Activated CD4-positive, alpha-beta T cell treated with anti-CD3 and anti-CD28 coated beads, Interleukin-2, amount 50 U/mL, for 1 hour (primary cell): ENCODE measurements at places on chromosomes 12 and 14.

GRCh38 chr12:12985817-12986408, 14.2 kb downstream of the HEBP1 start:
- DNase-seq = no peak

DNA sequence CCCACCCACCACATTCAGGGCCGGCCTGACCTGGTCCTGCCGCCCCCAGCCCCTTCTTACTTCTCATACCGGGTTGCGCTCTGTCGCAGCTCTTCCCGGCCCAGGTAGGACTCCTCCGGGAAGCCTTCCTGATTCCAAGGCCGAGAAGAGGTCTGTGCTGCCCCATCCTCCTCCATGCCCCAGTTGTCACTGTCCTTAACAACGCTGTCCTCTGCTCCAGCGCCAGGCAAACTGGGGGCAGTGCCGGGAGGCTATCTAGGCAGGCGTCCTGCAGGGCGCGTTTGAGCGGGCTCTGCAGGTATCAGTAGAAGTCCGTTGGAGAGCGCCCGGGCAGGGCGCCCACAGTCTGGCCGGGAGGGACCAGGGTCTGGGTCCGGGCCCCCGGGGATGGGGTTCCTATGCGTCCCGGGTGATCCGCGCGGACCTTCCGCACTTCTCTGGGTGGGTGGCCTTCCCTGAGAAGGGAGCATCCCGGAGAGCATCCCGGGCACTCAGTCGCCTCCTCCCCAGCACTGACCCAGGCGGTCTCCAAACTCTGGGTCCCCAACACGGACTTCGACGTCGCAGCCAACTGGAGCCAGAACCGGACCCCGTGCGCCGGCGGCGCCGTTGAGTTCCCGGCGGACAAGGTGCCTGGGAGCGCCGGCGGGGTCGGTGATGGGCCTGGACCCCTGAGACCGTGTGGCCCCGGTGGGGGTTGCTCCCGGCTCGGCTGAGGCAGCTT, 900 bp downstream of the AMN start:
- no peak for DNase-seq

DNA sequence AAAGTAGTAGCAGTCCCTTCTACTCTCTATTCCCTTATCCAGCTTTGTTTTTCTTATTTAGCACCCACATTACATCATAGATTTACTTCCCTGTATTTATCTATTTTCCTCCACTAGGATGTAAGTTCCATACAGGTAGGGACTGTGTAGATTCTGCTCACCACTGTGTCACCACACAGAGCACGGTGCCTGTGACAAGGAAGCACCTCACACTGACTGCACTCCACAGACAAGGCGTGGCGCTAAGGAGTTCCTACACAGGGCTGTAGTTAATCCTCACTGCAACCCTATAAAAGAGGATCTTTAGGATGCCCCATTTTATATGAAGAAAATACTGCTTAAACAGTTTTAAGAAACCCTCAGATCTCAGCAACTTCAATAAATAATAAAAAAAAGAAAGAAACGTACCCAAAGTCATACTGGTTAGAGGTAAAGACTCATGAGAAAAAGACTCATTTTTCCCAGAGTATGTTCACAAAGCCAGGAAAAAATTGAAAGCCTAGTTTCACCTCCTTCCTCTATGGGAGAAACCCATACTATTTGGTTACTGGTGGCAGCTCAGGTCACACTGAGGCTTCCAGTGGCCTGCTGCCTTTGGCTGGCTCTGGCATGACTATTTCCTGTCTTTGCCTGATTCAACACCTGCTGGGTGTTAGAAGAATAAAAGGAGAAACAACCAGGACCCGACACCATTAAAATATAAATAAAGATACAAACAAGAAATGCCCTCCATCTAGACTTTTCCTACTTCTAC, 36.9 kb downstream of the RAD9B start:
- no peak for DNase-seq

DNA sequence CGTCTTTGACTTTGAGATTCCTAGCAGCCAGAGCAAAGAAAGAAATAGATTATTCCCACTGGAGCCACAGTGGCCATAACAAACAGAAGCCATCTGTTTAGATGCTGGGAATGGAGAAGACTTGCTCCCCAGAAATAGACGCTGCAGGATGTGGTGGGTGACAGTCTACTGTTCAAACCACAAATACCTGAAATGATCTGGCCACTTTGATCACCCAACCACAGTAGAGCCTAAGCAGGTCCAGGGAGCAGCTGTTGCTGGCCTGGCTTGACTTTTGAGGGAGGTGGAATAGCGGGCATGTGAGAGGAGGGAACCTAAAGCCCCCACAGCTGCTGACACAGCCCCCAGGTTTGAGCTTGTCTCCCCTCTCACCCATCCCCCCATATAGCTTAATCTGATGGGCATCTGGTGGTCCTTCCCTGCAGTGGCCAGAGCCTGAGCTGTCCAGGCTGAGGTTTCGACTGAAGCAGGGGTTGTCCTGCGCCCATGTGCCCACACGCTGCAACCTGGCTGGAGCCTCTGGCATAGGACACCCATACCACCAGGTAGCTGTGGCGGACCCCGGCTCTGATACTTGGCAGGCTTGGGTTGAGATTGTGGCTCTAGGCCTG, 38.7 kb downstream of the SH2B3 start:
- DNase-seq = no peak

- DNase-seq = no peak
These were observed 4.6 kb downstream of the SERPINA1 start for GRCh38 chr14:94383777-94384176.

DNA sequence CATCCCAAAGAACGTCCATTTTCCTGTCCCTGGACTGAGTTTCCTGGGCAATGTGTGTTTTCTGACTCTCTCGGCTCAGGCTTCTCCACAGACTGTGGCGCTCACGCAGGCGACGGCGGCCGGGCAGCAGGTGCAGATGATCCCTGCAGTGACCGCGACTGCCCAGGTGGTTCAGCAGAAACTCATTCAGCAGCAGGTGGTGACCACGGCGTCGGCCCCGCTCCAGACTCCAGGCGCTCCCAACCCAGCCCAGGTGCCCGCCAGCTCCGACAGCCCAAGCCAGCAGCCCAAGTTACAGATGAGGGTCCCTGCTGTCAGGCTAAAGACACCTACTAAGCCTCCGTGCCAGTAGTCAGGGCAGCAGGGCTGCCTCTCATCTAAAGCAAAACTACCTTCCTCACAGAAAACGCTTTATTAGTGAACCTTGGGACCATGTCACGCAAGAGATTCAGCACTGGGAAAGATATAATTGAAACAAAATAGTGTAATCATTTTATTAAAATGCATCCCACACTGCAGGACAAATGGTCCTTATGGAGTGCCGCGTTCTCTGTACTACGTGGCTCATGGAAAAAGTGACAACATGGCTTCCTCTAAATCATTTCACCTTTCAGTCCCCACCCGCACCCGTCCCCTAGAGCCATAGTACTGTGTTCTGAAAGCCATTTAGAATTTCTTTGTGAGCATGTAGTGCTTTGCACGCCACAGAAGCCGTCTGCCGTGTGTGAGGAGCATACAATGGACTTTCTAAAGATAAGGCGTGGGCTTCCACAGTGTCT, 66.6 kb downstream of the DDX51 start:
- no peak for DNase-seq

DNA sequence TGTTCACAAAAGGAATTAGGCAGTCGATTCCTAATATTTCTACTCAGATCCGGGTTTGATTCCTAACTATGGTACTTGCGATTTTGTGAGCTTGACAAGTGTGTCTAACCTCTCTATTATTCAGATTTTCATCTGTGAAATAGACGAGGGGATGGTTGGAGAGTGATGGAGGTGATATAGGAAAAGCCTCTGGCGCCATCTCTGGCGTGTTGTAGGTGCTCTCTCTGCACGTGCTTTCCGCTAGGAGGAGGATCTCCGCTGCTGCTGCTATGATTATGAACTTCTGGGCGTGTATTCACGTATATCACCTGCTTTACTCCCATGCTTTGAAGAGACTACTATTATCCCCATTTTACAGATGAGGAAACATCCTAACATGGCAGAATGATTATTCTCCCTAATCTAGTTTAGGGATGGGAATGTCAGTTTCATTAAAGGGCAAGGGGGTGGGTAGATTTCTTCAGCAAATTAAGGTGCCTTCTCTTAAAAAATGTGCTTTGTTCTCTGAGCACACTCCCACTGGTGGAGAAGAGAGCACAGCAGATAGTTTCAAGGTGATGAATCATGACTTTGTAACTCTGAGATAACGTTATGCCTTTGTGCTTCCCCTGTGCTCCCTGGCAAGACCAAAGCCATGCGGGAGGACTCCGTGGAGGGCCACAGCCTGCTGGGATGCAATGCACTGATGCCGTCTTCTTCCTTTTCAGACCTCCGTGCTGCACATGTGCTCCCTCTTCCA, 97.1 kb downstream of the PRIMA1 start:
- DNase-seq = no peak

DNA sequence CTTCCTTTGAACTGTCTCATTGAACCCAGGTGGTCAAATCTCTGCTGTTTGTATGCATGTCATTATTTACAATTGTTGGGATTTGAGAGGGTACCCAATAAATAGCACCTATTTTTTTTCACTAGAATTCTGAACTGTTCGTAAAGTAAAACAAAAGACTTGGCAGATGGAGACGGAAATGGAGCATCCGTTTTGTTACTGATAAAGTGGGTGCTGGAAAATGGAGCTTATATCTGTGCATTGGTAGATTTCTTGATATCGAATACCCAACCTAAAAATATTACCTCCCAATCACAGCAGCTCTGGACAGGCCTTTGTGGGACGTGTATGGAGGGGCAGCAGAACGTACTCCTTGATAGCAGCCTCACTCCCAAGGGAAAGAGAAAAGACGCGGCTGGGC, 224.4 kb downstream of the C12orf75 start:
- DNase-seq = no peak

DNA sequence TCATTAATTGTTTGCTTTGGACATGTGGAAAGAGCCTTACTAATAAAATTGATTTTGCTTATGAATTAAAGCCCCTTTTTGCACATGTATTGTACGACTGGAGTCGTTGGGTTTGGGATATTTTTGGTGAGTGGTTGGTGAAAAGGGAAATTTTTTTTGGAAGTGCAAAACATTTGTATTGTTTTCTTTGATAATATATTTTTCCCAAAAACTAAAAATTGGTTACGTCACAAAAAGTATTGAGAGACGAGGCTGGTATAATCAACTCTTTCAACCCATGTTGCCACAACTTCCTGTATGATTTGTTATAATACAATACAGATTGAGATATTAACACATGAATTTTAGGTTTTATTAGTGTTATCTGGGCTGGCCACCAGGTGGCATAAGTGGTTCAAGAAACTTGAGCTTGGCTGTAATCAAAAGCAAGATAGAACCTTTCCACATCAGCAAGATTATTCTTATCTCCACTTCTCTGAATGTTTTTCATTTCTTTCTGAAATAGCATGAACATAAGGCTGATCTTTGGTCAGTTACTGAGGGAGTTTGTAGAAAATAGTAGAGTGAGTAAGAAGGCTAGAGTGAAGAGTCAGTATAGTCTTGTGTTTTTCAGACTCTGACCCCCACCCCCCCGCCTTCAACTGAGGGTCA, 8.7 kb downstream of the NGDN start:
- peak; percentile 66 for DNase-seq

DNA sequence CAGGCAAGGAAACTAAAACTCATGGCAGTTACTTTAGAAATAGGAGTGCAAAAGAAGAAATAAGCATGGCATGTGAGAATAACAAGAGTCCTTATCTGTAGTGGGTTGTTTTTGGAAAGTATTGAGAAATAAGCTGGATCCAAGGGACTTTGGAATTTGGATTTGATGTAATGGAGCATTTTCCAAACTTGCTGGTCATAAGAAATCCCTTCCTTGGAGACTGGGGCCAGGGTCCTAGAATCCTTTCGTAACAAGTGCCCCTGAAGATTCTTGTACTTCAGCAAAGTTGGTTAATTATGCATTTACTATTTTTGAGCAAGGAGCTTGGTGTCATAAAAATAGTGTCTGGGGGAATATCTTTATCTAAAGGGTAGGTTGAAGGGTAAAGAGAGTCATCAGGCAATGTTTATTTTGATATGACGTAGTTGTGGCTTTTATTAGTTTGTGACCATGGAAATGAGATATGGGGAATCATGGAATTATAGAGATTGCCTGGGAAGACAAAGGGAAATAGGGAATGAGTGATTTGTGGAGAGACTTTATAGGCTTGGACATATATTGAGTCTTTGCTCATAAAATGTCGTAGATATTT, 53.9 kb downstream of the WNK1 start:
- DNase-seq = no peak

DNA sequence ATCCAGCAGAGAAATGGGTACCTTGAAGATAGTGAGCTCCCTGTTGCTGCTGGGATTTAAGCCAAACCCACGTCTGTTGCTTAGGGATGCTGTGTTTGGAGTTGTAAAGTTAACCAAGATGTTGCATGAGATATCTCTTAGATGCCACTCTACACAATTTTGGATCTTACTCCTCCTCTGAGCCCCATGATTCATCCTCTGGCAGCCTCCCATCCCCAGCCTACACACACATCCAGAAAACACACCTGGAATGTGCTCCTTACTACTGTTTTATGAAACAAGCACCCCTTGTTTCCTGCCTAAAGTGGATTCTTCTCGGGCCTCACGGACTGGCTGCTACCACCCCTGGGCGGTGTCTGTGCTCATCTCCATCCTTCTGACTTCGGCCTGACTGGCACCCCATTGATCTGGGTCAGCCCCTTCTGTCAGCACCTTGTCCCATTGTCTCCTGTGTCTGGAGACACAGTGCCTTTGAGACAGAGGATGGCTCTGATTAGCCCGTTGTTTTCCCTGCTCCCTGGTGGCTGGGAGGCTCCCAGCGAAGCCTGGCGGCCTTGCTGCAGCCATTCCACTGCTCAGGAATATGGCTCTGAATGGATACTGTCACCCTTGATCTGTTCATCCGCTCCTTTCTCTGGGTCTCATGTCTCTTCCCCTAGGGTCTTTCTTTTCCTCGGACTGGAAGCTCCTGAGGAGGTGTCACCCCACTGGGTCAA, 24.3 kb downstream of the TSPAN9 start:
- DNase-seq = no peak

GRCh38 chr14:64915797-64916196, 1.5 kb downstream of the CHURC1 start:
- no peak for DNase-seq

- DNase-seq = no peak
These were observed 141.4 kb downstream of the TMEM132D start for GRCh38 chr12:129762436-129762835.

DNA sequence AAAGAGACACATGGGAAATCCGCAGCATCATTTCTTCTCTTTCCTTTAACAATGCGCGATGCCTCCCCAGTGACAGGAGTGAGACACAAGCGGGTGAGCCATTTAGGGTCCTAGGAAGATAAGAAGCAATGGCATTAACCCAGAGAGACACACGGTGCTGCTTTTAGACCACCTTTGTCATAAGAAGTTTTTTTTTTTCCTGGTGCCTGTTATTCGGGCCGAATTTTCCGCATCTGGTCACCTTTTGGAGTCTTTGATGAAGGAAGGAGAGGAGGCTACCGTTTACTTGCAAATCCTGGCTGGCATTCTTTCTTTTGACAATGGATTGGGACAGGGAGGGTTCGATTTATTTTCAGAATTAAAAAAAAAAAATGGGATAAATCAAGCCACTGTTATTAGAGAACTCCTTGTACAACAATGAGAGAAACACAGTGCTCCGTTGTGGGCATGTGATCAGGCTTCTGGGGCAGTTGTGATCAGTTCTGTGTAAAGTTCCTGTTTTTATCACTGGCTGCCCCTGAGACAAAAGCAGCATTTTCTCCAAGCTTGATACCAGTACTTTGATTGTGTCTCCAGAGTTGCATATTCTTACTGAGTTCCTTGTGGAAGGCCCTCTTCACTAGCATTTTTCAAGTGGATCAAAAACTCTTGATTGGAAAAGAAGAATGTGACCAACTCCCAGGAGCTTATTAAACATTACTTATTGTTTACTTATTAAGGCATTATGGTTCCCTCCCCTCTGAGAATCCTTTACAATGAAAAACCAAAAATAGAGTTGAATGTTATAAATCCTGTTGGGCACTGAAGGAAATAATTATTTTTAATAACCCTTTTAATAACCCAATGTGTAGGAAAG, 1.1 kb downstream of the DIP2B start:
- DNase-seq = no peak
